ENCODE measurements at places on chromosomes 4 and X. TPM values are rescaled to one million over a fixed set of nuclear protein-coding genes. Genes with fewer than 3 reads are reported as not detected.

PSMD10 gene
- total RNA-seq: 39.5 TPM

GRCh38 chrX:19204636-19205035, 82.4 kb upstream of the ADGRG2 start:
- DNase-seq: no peak

- DNase-seq: no peak
Observed at GRCh38 chr4:64538219-64538618, 129.0 kb upstream of the TECRL start.

- no peak for DNase-seq
Observed at GRCh38 chrX:47863187-47863586, 26.5 kb downstream of the ZNF81 start.

GRCh38 chr4:17597517-17597916, 16.9 kb upstream of the MED28 start:
- DNase-seq: no peak

Data from mucosa of descending colon (tissue), 3 donors.